ENCODE measurements at places on chromosomes 11 and 22.
A peak's percentile ranks its signal among the peaks of the same experiment; 100 is the strongest.

GRCh38 chr11:86148345-86148747 lies 79.5 kb upstream of the PICALM start:
- H3K4me3 ChIP-seq = no peak overlapping the region
- H3K27ac ChIP-seq = peak overlapping the region; percentile 64
- no peaks in the 10 kb centered on the region for H3K27me3 ChIP-seq
- DNase-seq = no peak

GRCh38 chr22:49093192-49093880 lies 734.3 kb downstream of the BRD1 start:
- no peak for DNase-seq
- H3K36me3 ChIP-seq = no peaks in the 10 kb centered on the region
- no peak overlapping the region for H3K27ac ChIP-seq
- peaks cover 46% of the 10 kb centered on the region for H3K27me3 ChIP-seq
- no peak overlapping the region for H3K4me3 ChIP-seq

DNA sequence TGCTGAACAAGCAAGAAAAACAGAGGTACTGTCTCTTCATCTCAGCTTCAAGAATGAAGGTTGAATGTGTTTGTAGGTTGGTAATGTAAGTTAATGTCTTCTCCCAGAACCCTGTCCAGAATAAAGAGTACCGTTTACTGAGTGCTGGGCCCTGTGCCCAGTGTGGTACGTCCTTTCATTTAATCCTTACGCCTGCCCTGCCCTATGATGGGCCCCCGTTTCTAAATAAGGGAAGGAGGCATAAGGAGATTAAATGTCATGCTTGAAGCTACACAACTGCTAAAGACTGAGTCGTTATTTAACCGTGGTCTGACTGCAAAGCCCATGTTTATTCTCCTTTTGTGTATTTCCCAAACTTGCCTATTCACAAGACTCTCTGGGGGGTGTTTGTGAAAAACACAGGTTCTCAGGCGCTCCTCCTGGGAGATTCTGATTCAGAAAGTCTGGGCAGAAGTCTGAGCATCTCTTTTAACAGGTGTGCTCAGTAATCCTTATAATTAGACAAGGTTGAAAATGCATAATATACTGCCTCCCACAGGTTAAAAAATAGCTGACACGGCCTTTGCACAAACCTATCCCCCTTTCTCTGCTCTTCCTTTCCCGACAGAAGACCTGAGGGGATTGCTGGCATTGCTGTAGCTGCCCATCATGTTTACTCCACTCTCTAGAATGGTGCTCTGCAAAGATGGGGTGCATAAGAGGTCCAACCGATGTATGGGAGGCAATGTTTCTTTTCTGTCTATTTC lies 56.3 kb upstream of the ZBTB44 start:
- no peaks in the 10 kb centered on the region for H3K36me3 ChIP-seq
- DNase-seq = no peak
- peaks cover 23% of the 10 kb centered on the region for H3K27me3 ChIP-seq

GRCh38 chr11:21807350-21807749 lies 385.5 kb upstream of the ANO5 start:
- no peaks in the 10 kb centered on the region for H3K4me1 ChIP-seq
- no peak for DNase-seq
- no peak overlapping the region for H3K27ac ChIP-seq
- no peaks in the 10 kb centered on the region for H3K27me3 ChIP-seq
- no peak overlapping the region for H3K4me3 ChIP-seq
- no peaks in the 10 kb centered on the region for H3K36me3 ChIP-seq

DNA sequence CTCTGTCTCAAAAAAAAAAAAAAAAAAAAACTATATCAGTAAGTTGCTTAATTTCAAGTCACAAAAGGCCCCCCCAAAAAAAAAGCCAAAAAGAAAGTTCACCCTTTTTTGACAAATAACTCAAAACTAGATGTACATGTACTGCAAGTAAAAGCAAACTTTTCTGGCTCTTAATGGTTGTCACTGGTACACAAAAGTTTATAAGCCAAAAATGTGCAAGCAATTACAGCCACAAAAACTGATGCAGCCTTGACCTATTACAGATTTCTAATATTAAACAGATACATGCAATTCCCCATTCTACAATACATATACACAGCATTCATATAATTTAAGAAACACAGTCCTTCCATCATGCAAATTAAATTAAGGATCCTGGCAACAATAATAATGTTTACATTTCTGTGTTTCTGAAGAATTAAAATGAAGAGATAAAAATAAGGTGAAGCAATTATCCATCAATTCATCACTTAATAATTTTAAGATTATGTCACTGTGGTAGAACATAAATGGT lies 18.6 kb downstream of the PICALM start:
- no peaks in the 10 kb centered on the region for H3K27me3 ChIP-seq
- peaks cover 29% of the 10 kb centered on the region for H3K36me3 ChIP-seq
- no peak for DNase-seq
- no peak overlapping the region for H3K4me3 ChIP-seq

- H3K27ac ChIP-seq = no peak overlapping the region
- H3K4me3 ChIP-seq = no peak overlapping the region
- no peak for DNase-seq
- H3K36me3 ChIP-seq = no peaks in the 10 kb centered on the region
- H3K27me3 ChIP-seq = peaks cover 42% of the 10 kb centered on the region
These were observed 59.4 kb downstream of the RTL6 start for GRCh38 chr22:44438481-44439131.

- no peaks in the 10 kb centered on the region for H3K4me1 ChIP-seq
- DNase-seq = no peak
- H3K27ac ChIP-seq = no peak overlapping the region
- H3K36me3 ChIP-seq = no peaks in the 10 kb centered on the region
- no peak overlapping the region for H3K4me3 ChIP-seq
- H3K27me3 ChIP-seq = no peaks in the 10 kb centered on the region
These were observed 1526.5 kb downstream of the LRRC4C start for GRCh38 chr11:39932966-39933365.

DNA sequence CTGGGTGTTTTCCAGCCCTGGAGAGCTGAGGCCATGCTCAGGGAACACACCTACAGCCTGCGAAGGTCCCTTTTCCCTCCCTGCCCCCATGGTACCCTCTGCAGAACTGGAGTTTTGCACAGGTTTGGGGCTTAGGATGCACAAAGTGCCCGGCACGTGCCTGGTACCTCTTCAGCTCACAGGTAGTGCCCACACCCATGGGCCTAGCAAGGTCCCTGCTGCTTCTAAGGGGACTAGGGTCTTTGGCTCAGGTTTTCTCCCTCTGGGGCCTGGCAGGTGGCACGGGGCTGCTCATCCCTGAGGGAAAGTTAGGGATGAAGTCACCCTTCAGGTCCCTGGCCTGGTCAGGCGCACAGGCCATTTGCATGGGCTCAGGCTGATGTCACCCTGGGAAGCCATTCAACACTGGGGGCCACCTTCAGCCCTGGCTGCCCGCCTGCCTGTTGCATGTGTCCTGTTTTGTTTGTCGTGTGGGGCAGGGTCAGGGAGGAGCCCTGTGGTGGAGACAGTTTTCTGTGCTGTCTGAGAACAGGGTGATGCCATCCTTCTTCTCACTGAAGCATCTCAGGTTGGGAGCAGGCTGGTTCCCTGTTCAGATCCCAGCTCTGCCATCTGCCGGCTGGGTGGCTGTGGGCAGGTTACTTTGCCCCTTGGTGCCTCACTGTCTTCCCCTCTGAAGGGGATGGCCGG lies 68.3 kb upstream of the CRYBB3 start:
- H3K27ac ChIP-seq = no peak overlapping the region
- H3K4me1 ChIP-seq = no peaks in the 10 kb centered on the region
- H3K4me3 ChIP-seq = no peak overlapping the region
- DNase-seq = no peak

GRCh38 chr11:121733858-121734257 lies 281.1 kb upstream of the SORL1-AS1 start:
- no peaks in the 10 kb centered on the region for H3K4me1 ChIP-seq
- H3K36me3 ChIP-seq = no peaks in the 10 kb centered on the region
- no peak for DNase-seq
- H3K4me3 ChIP-seq = no peak overlapping the region
- H3K27ac ChIP-seq = no peak overlapping the region

DNA sequence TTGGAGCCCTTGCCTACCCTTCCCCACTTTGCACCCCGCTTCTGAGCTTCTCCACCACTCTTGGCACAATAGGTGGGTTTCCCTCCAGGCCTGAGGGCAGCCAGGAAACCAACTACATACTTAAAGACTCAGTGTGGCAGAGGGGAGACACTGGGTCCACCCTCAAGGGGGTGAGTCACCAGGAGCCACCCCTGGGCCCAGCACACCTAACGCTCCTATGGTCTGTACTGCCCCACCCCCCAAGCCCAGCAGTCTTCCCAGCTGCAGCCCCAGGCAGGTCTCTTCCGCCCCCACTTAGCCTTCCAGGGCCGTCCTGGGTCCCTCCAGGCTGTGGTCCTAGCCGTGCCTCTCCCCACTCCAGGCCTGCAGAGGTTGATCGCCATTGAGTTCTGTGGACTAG lies 3.2 kb upstream of the TMPRSS13 start:
- H3K36me3 ChIP-seq = no peaks in the 10 kb centered on the region
- peaks cover 8% of the 10 kb centered on the region for H3K4me1 ChIP-seq
- no peak for DNase-seq
- no peak overlapping the region for H3K4me3 ChIP-seq

DNA sequence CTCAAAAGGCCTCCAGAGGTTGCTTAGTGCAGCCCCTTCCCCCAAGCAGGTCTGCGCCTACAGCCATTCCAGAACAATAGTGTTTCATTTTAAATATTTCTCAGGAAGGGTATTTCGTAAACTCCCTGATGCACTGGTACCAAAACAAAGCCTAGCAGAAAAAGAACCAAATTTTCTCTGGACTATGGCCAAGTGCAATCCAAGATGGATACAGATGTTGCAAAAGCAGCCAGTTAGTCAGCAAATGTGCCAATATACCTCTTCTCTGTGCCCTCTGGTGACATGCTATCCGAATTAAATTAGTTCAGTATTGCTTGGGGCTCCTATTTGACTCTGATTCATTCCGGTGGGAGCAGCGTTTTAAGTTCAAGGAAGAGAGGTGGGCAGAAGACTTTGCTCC lies 247.8 kb downstream of the NTM start:
- H3K4me3 ChIP-seq = no peak overlapping the region
- H3K4me1 ChIP-seq = no peaks in the 10 kb centered on the region
- H3K36me3 ChIP-seq = no peaks in the 10 kb centered on the region
- peaks cover 15% of the 10 kb centered on the region for H3K27me3 ChIP-seq

DNA sequence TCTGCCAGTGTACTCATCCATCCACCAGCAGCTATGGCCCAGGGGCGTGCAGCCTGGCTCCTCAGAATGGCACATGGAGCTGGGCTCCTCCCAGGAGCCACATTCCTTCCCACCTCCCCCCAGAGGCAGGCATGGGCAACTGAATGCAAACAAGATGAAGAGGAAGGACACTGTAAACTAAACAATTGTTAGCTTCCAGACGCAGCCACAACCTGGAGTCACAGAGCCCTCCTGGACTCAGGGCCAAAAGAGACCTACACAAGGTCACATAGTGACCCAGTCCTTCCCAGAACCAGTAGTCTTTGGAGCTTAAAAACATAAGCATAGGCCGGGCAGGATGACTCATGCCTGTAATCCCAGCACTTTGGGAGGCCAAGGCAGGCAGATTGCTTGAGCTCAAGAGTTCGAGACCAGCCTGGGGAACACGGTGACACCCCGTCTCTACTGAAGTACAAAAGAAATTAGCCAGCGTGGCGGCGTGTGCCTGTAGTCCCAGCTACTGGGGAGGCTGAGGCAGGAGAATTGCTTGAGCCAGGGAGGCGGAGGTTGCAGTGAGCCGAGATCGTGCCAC lies 30.7 kb upstream of the CLDN5 start:
- H3K27me3 ChIP-seq = peaks cover 65% of the 10 kb centered on the region
- H3K27ac ChIP-seq = no peak overlapping the region
- H3K4me3 ChIP-seq = no peak overlapping the region
- DNase-seq = peak; percentile 66
- H3K36me3 ChIP-seq = no peaks in the 10 kb centered on the region

- no peak overlapping the region for H3K27ac ChIP-seq
- H3K36me3 ChIP-seq = no peaks in the 10 kb centered on the region
- no peaks in the 10 kb centered on the region for H3K27me3 ChIP-seq
- no peaks in the 10 kb centered on the region for H3K4me1 ChIP-seq
- H3K4me3 ChIP-seq = no peak overlapping the region
These were observed 52.9 kb downstream of the COPB1 start for GRCh38 chr11:14446701-14447169.

DNA sequence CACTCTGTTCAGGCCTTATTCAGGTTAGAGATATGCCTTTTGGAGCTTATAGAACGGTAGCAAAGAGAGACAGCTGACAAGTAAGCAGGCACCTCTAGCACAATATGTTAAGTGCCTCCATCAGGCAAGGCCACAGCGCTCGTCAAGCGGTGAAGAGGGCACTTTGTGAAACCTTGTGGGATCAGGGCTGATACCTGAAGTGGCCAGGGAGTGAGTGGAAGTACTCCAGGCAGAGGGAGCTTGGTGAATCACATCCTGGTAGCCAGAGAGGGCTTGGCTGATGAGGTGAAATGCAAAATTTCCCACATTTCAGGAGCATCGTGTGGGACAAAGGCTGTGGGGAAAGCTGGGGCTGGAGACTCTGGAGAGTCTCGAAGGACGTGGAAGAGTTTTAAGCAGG lies 87.4 kb downstream of the PKNOX2 start:
- H3K36me3 ChIP-seq = no peaks in the 10 kb centered on the region
- peaks cover 57% of the 10 kb centered on the region for H3K27me3 ChIP-seq
- no peak for DNase-seq
- H3K4me1 ChIP-seq = no peaks in the 10 kb centered on the region
- H3K27ac ChIP-seq = no peak overlapping the region

DNA sequence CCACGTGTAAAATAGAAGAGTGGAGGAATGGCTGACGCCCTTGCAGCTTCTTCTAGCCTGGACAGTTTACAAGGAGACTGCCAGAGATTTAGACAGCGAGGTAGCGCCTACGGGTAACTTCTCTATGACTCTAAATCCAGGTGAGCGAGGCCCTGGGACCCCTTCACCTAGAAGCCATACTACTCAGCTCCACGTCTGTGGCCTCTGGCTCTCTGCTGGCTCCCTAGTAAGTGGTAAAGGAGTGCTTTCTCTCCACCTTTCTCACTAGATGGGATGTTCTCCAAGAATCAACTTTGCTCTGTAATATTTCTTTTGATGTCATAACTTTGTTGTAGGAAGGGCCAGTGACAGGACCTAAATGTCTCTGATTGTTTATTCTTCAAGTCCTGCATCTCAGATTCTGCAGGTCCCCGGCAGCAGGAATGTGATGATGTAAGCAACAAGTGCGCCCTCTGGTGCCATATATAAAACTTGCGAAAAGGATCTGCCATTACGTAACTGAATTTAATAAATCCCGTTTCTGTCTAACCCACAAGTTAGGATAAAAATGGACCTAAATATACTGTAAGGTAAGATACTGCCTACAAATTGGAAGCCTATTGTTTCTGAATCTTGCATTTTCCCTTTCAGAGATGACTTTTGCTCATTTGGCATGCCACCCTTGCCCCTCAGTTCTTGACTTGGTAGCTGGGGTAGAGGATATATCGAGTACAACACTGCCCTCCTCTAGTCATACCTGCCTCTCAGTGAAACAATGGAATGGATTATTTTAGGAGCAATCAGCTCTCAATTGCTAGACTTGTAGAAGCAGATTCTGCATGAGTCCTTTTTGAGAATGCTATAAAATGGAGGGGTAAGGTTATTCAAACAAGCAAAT lies 11.0 kb upstream of the PTPN5 start:
- H3K36me3 ChIP-seq = no peaks in the 10 kb centered on the region
- H3K27me3 ChIP-seq = no peaks in the 10 kb centered on the region
- H3K4me3 ChIP-seq = no peak overlapping the region
- H3K27ac ChIP-seq = no peak overlapping the region
- H3K4me1 ChIP-seq = no peaks in the 10 kb centered on the region

GRCh38 chr11:79438631-79439409 lies 2.0 kb downstream of the TENM4 start:
- no peak overlapping the region for H3K4me3 ChIP-seq
- no peaks in the 10 kb centered on the region for H3K36me3 ChIP-seq
- DNase-seq = no peak
- peaks cover 49% of the 10 kb centered on the region for H3K27me3 ChIP-seq
- H3K4me1 ChIP-seq = no peaks in the 10 kb centered on the region
- no peak overlapping the region for H3K27ac ChIP-seq
